AG08396 (cell line): ENCODE measurements at places on chromosomes 7 and 10.
A peak's percentile ranks its signal among the peaks of the same experiment; 100 is the strongest.

GRCh38 chr7:83339907-83340306 lies 177.2 kb upstream of the PCLO start:
- DNase-seq: no peak

- DNase-seq: no peak
These were observed 302.1 kb upstream of the IMMP2L start for GRCh38 chr7:111864291-111864976.

DNA sequence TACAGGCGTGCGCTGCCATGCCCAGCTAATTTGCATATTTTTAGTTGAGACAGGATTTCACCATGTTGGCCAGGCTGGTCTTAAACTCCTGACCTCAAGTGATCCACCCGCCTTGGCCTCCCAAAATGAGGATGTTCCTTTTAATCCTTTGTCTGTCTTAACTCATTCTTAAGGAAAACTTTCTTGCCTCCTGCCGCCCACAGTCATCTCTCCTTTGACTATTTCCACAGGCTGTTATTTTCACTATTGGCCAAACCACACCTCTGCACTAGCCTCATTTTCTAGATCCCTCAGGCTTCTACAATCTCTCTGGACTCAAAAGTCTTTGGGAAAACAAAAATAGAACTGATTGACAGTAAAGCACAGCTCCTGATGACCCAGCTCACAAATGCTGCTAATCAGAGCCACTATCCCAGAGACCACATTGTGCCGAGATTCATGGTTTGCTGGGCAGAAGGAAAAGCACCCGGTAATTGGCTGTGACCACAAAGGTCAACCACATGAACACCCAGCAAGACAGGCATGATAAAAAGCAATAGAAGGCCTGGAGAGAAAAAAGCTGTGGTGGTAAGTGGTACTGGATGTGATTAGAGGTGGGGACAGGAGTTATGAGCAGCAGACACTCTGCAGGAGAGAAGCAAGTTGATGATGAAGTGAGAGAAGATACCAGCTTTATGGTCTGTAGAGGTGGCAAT lies 44.1 kb upstream of the ZNRF2 start:
- DNase-seq: no peak

- peak; percentile 77 for DNase-seq
These were observed 10.9 kb downstream of the CDHR1 start for GRCh38 chr10:84205049-84205852.

GRCh38 chr10:109914966-109915365 lies 8.3 kb downstream of the XPNPEP1 start:
- peak; percentile 67 for DNase-seq

DNA sequence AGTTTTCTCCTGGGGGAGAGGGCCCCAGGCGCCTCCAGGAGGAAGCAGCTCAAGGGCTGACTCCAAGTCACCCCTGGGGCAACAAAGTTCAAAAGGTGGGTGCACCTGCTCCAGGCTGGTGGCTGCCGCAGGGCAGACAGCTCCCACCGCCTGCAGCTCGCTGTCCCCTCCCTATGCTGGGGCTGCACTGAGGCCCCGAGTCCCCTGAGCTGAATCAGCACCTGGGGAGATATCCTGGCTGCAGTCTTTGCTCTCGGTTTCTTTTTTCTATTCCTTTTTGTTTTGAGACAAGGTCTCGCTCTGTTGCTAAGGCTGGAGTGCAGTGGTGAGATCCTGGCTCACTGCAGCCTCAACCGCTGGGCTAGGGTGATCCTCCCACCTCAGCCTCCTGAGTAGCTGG lies 183.4 kb downstream of the DNAJB6 start:
- no peak for DNase-seq

DNA sequence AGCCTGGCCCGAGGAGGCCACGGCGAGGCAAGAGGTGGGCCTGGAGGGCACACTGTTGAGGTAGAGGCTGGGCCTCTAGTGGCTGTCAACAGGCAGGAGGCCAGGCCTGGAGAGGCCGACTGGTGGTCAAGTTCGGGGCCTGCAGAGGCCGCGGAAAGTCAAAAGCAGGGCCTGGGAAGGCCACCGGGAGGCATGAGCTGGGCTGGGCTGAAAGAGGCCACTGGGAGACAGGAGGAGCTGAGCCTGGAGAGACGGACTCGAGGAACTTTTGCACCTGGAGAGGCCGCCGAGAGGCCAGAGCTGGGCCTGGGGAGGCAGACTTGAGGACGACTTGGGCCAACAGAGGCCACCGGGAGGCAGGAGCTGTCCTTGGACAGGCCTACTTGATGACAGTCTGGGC lies 321.2 kb downstream of the ZNF479 start:
- no peak for DNase-seq

GRCh38 chr10:47329855-47330254 lies 7.6 kb downstream of the GDF2 start:
- no peak for DNase-seq

DNA sequence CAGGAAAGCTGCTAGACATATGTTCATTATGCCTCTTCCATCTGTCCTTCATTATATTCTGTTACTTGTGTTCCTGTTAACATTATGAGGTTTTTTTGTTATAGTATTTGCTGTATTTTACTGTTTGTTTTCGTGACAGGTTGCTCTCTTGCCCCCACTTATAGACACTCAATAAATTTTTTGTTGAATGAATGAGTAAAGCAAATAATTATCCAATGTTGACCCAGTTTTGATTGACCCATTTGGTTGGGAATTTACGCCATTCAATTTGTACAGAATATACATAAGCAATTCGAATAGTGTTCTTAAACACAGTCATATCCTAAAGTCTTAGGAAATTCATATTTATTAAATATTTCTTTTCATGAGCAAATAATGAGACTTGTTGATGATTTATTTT lies 11.8 kb downstream of the CCSER2 start:
- no peak for DNase-seq

DNA sequence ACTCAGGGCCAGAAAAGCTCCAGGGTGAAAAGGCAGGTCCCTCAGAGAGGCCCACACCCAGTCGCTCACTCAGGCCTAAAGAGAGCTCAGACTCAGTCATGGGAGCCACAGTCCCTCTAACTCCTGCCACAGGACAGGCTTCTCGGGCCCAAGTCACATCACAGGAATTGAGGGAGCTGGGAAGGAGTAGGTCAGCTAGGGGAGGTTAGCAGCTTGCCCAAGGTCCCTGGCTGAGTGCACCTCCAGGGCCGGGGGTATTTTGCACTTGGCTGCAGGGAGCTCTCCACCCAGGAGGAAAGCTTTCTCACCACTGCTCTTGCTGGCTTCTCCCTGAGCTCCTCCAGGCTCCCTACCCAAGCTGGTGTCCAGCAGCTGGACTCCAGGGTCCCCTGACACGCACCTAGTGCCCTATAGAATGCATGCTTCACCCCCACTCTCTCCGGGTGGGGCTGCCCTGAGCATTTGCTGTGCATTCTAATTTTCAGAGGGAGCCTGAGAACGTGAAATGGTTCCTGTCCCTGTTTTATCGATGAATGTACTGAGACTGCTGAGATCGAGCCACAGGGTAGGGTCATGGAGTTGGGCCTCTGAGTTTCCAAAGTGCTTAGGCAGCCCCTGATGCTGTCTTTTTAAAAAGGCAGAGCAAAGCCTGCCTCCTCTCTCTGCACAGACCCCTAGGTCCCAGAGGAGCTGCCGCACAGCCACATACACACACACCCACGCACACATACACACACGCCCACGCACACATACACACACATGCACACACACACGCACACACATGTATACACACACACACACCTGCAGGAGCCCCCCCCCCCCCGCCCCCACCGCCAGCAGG lies 37.9 kb upstream of the RET start:
- no peak for DNase-seq

DNA sequence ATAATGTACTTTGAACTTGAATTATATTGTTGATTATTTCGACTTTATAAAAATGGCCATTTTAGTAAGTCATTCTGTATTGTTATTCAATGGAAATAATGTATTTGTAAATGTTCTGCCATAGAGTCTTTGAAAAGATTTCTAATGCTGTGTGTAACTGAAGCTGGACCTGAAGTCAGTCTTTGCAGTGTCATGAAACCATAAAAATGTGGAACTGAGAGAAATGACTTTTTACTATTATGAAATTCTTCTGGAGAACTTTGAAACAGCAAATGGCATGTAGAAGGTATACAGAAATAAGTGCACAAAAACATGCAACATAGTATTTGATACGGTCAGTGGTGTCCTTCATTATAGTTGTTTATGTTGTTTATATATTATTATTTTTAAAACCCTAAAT lies 59.7 kb upstream of the ADRA2A start:
- DNase-seq: no peak

DNA sequence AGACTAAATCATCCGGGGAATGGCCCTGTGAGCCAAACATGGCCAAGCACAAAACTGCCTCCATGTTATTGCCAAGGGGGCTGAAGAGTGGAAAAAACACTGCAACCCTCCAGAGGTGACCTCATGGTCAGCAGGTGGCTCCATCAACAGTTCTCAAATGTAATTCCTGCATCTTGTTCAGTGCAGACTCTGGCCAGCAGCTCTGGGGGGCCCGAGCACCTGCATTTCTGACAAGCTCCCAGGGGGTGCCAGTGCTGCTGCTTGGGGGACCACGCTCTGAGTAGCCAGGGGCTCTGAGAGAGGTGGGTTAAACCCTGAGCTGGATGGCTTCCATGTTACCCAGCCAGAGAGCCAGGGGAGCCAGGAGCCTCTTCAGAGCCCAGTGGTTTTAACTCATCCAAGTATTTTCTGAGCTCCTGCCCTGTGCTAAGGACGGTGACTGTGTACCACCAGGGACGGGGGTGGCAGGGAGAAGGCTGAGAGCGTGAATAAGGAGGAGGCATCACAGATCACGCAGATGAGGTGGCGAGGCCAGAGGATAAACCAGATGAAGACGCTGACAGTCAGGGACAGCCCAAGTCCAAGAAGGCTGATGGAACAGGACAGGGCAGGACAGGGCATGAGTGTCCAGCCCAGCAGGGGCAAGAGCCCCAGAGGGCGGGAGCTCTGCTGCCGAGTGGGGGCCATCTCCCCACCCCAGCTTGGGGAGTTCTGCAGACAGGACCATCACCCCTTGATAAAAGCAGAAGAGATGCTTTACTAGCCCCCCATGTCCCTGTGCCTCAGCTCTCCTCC lies 52.9 kb downstream of the CLEC2L start:
- DNase-seq: no peak

DNA sequence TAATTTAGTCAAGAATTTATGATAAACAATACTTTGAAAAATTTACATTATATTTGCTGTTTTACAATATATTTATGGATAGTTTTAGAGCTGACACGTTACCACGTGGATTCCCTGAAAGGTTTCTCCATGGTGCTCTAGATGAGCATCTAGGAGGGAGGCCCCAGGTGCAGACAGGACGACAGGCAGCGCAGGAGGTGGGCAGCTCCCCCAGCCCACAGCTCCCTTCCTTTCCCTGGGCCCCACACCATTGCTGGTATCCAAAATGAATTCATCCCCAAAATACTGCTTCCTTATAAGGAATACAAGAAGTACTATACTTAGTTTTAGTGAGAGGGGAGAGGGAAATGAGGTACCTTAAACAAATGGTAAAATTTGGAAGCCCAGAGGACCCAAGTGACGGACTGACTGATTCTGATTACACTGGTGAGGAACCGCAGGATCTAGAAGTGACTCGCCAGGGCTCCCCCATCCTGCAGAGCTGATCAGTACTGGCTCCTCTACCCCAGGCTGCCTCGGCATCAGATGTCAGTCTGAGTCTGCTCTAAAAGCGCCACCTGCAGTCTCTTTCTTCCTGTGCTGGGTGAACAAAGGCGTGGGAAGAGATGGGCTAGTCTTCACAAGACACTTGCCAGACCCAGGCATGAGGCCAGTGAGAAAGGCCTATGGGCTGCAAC lies 89.2 kb downstream of the DLG5 start:
- DNase-seq: peak; percentile 41

DNA sequence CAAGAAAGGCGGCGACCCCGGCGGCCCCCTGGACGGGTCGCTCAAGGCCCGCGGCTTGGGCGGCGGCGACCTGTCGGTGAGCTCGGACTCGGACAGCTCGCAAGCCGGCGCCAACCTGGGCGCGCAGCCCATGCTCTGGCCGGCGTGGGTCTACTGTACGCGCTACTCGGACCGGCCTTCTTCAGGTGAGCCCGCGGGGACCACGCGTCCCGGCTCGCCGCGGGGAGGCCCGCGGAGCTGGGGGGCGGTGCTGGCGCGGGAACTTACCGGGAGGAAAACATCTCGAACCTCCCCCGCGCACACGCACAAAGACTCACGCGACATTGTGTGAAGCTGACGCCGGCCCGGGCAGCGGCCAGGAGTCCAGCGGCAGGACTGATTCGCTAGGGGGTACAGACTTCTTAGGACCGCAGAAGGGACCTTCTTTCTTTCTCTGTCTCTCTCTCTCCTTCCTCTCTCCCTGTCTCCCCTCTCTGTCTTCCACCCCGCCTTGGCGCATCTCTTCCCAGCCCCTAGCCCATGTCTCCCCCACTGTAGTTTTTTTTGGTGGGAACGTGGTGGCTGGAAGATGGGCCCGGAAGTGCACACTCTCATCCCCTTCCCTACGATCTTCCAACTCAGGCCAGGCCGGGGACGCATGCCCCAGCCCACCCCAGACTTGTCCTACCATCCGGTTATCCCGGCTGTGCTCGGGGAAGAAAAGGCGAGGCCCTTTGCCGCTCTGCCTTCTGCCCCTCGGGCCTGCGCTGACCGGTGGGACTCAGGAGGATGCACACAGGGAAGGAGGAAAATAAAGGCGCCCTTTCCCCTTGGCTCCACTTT lies 1.2 kb downstream of the EN2 start:
- no peak for DNase-seq

DNA sequence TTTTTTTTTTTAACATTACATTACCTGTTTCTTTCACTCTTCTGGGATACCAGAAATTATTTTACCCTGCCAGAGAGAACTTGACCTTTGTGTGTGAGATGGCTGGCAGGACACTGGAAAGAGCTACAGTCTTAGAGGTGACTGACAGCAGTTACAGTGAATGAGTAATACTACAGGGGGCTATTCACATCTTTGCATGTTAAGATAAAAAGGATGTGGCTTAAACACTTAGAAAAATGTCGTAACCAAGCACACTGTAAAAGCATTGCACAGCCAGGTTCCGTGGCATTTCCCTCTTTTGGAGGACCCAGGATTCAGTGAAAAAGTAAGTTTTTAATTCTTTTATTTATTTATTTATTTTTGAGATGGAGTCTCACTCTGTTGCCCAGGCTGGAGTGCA lies 18.8 kb upstream of the TBC1D12 start:
- no peak for DNase-seq

DNA sequence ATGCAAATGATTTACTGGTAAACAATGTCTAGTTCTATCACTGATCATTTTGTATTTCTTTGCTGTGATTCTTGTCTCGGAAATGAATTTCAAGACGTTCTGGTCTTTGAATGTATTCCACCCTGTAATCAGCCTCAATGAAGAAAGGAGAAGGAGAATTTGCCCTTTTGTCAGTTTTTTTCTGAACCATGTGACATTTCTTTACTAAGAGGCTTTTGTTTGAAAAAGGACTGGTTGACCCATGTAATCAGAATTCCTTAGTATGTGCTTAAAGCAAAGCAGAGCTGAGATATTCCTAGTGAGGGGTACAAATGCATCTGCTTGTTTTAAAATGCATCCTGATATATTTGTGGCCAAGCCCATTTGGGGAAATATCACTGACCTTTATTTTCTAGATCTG lies 581.6 kb downstream of the ETV1 start:
- DNase-seq: no peak

- DNase-seq: no peak
These were observed 2.8 kb upstream of the MGMT start for GRCh38 chr10:129464251-129464650.

- no peak for DNase-seq
These were observed 6.5 kb downstream of the SAP25 start for GRCh38 chr7:100567031-100567730.

- peak; percentile 47 for DNase-seq
These were observed 22.6 kb upstream of the PRTFDC1 start for GRCh38 chr10:24974976-24975375.

- DNase-seq: no peak
These were observed 21.2 kb downstream of the CEP41 start for GRCh38 chr7:130419658-130420057.
